ENCODE measurements at places on chromosomes 4 and X.
A peak's percentile ranks its signal among the peaks of the same experiment; 100 is the strongest.

DNA sequence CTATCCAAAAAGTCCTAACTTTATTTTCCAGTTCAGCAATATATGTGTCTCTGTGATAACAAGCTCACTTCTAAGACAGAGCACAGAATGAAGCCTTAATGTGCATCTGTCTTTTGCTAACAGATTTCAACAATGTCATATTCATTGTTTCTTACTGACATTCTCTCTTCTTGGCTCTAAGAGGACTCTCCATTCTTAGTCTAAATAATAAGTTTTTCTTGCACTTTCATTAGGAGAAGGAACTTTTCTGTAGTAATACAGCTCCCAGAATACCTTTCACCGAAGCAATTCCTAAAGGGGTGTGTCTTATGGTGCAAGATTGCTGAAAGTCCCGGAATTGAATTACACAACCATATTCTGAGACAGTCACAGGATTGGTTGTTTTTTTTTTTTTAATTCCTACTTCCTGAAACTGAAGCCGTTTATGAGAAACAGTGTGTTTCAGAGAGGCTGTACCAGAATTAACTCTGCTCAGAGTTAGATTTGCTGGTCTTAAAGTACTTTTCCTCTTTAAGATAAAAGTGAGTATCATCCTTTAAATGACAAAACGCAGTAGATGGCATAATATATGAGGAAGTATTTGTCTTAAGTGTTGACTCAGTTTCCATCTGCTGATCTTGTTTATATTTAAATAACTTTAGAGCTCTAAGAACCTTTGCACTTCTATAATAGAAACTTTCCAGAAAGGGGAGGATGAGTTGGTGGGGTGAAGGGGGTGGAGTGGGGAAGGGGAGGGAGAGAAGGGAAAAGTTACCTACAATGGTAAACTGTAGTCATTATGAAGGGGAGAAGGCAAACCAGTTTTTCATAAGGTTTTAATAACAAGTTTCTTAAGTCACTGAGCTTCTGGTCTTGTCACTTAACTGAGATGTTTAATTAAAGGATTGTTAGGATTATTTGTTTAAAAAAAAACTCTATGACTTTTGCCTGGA is at the start of gene ALPK1:
TSS of gene ALPK1 (plus strand) at position 421 of the 932 bp plus-strand sequence.
- H3K4me1 ChIP-seq = no peaks in the 10 kb centered on the region
- H3K27ac ChIP-seq = peak within 1 kb of the TSS; percentile 81
- no peaks in the 10 kb centered on the region for H3K27me3 ChIP-seq
- peak within 1 kb of the TSS; percentile 85 for H3K4me3 ChIP-seq

DNA sequence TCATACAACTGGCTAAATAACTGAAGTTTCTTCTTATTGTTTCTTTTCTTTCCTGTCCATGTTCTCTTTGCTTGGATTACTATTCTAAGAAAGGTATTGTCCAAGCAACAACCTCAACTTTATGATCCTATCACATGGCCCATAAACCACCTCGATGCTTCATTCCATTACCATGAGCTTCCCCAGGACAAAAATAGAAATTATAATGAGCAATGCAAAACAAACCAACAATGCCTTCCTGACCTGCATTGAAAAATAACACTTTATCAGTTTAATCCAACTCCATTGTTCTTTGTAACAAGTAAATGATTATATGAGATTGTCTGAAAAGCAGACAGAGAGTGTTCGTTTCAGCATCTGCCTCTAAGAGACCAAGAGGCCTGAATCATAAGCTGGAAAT is 148.8 kb downstream of the HS6ST2 start:
- no peak overlapping the region for H3K27ac ChIP-seq
- DNase-seq = no peak
- no peak overlapping the region for H3K4me3 ChIP-seq

GRCh38 chrX:129553619-129554288 is 13.7 kb downstream of the OCRL start:
- no peak overlapping the region for H3K27ac ChIP-seq
- H3K36me3 ChIP-seq = no peaks in the 10 kb centered on the region
- no peak for DNase-seq
- no peak overlapping the region for H3K4me3 ChIP-seq

GRCh38 chr4:37437163-37437562 is 192.6 kb downstream of the NWD2 start:
- no peak for DNase-seq
- H3K27me3 ChIP-seq = no peaks in the 10 kb centered on the region
- H3K27ac ChIP-seq = no peak overlapping the region
- H3K4me1 ChIP-seq = no peaks in the 10 kb centered on the region
- no peak overlapping the region for H3K4me3 ChIP-seq
- no peaks in the 10 kb centered on the region for H3K36me3 ChIP-seq

GRCh38 chr4:101135371-101136010 is 211.8 kb downstream of the PPP3CA start:
- no peaks in the 10 kb centered on the region for H3K36me3 ChIP-seq
- H3K27ac ChIP-seq = no peak overlapping the region
- no peaks in the 10 kb centered on the region for H3K4me1 ChIP-seq
- no peak for DNase-seq
- peak overlapping the region; percentile 31 for H3K4me3 ChIP-seq

- DNase-seq = no peak
- H3K36me3 ChIP-seq = no peaks in the 10 kb centered on the region
- H3K4me3 ChIP-seq = no peak overlapping the region
- no peaks in the 10 kb centered on the region for H3K4me1 ChIP-seq
- H3K27ac ChIP-seq = no peak overlapping the region
- H3K27me3 ChIP-seq = no peaks in the 10 kb centered on the region
Observed at GRCh38 chr4:84215217-84215616, 283.9 kb downstream of the NKX6-1 start.

DNA sequence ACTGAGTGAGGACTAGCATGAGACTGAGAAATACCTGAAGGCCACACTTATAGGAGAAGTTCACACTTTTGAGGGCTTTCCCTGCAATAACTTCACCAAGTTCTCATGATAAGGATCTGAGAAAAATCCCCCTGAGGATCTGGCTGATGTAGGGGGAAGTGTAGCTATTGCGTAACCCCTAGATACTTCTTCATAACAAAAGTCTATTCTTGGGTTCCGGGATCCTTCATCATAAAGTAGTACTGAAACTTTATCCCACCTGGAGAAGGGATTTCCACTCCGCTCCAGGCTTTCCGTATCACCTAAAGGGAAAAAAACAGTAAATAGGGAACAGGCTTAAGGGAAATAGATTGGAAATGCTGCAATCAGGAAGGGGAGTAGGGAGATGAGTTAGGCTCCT is 13.3 kb downstream of the USP27X start:
- H3K27me3 ChIP-seq = no peaks in the 10 kb centered on the region
- H3K27ac ChIP-seq = no peak overlapping the region
- H3K4me1 ChIP-seq = no peaks in the 10 kb centered on the region
- no peak for DNase-seq
- H3K36me3 ChIP-seq = no peaks in the 10 kb centered on the region

DNA sequence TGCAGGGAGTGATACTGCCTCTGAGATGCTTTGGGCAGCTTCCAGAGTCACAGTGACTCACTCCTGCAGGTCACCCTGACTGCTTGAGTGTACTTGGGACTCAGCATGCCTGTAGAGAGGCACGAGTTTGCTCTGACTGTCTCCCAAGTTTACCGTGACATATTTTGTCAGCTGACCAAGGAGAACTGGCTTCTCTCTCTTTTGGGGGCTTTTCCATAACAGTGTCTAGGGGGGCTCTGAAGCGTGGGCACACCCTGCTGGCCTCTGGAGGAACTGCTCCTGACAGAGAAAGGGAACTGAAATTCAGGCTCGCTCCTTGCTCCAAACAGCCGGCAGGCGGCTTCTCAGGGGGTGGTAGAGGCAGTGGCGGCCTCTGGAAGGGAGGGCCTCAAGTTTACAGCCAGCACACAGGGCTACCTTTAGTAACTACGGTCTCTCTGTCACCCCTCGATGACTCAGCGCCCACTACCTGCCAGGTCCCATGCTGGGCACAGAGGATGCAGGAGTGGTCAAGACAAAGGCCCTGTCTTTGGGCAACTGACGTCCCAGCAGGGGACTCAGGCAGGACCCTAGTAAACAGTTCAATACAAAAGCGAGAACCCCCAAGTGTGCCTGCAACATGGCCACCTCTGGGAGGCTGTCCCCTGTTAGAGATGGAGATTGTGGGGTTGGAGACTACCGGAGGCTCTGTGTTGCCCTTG is 17.8 kb downstream of the ZNF185 start:
- no peak overlapping the region for H3K4me3 ChIP-seq
- DNase-seq = peak; percentile 58
- no peaks in the 10 kb centered on the region for H3K36me3 ChIP-seq
- no peaks in the 10 kb centered on the region for H3K4me1 ChIP-seq

DNA sequence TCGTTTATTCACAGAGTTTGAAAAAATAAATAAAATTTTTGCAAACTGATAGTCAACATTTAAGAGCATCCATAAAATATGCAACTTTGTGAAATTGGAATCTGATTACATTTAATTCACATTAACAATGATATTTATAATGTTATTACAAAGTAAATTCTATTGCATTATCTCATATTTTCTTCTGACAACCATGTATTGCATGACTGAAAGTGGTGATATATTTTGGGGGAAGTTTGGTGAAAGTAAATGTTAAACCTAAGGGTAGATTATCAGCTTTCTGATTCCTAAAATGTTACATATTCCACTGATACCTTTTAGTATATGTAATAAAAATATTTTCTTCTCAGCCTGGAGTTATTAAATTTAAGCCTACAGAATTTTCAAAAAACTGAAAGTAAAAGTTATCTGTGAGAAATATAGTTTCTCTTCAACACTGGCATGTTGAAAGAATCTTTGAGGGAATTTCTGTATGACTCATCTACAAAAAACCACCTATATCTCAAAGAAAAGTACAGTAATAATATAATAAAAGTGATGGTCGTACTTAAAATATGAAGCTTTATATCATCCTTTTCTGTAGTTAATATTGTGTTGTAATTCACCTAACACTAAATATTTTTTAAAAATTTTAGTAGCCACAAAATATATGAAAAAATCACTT is 1179.6 kb upstream of the PCDH7 start:
- DNase-seq = no peak
- no peaks in the 10 kb centered on the region for H3K36me3 ChIP-seq
- H3K27ac ChIP-seq = no peak overlapping the region
- no peaks in the 10 kb centered on the region for H3K27me3 ChIP-seq

DNA sequence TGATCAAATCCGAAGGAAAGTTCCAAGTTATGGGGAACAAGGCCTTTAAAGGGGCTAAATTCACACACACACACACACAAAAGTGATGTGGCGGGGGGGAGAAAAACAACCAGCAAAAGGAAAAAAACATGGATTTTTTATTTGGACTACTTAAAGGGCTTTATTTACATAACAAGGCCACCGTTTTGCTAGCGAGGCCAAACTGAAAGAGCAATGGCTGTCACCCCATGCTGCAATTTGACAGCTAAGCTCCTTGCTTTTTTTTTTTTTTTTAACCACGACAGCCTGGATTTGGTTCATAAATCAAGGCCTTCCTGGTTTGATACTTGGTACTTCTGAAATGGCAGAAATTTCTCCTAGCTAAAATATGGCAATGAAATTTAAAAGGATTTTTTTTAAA is 99.6 kb upstream of the PTCHD1 start:
- H3K36me3 ChIP-seq = no peaks in the 10 kb centered on the region
- H3K27me3 ChIP-seq = no peaks in the 10 kb centered on the region
- DNase-seq = no peak
- no peak overlapping the region for H3K4me3 ChIP-seq

- no peaks in the 10 kb centered on the region for H3K4me1 ChIP-seq
- no peaks in the 10 kb centered on the region for H3K36me3 ChIP-seq
- H3K27me3 ChIP-seq = no peaks in the 10 kb centered on the region
- DNase-seq = peak; percentile 76
- H3K27ac ChIP-seq = no peak overlapping the region
Observed at GRCh38 chrX:140057001-140057411, 91.7 kb upstream of the CXorf66 start.

DNA sequence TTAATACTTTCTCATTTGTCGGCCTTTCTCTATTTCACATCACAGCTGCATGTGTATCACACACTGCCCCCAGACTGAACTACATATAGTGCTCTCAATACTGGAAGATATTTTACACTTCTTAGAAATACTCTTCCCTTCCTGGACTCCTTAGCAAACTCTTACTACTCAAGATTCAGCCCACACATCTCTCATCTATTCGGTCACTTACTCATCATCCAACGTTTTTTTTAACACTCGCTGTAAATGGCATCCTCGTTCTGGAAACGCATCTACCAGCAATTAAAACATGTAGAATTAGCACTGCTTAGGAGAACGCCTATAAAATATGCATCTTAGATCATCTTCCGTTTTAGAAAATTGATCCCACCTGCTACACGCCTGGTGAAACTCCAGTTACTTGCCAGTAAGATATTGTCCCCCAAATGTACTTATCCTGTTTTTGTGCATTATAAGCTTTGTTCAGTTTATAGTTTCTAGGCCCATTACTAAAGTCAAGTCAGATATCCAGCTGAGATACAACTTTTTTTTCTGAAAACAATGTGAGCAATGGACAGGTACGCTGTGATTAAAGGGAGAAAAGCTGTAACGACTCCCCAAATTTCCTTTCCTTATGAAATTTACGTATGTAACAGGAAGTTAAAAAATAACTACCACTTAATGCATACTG is 1.0 kb downstream of the LRP2BP start:
- H3K27ac ChIP-seq = no peak overlapping the region
- no peaks in the 10 kb centered on the region for H3K4me1 ChIP-seq
- H3K36me3 ChIP-seq = no peaks in the 10 kb centered on the region

- H3K4me1 ChIP-seq = no peaks in the 10 kb centered on the region
- DNase-seq = no peak
- no peak overlapping the region for H3K4me3 ChIP-seq
- no peaks in the 10 kb centered on the region for H3K36me3 ChIP-seq
- H3K27me3 ChIP-seq = peaks cover 7% of the 10 kb centered on the region
Observed at GRCh38 chrX:25175743-25176142, 160.0 kb upstream of the ARX start.

DNA sequence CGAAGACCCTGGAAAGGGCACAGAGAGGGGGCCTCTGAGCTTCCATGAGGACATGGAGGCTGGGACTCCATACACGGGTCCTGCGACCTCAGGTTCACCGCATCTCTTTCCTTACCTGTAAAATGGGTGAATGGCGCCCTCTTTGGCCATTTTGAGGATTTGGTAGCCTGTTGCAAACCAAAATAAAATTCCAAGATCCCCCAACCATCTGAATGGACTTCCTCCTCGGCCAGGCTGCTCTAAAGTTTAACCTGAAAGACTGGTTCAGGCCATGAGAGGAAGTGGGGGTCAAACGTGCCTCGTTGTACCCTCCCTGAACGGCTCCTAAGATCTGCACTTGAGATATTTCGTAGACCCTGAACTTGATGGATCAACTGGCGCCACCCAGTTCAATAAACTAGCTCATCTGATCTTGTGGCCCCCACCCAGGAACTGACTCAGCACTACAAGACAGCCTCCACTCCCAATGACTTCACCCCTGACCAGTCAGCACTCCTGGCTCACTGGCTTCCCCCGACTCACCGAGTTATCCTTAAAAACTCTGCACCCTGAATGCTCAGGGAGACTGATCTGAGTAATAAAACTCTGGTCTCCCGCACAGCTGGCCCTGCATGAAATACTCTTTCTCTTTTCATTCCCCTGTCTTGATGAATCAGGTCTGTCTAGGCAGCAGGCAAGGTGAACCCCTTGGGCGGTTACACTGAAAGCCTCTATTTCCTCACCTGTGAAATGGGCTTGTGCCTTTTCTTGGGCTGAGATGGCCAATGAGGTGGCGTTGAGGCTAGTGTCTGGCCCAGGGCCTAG is 32.9 kb upstream of the GPR78 start:
- no peak overlapping the region for H3K27ac ChIP-seq
- no peaks in the 10 kb centered on the region for H3K27me3 ChIP-seq
- no peaks in the 10 kb centered on the region for H3K4me1 ChIP-seq
- DNase-seq = peak; percentile 32

GRCh38 chr4:9867751-9868425 is 86.5 kb downstream of the DRD5 start:
- no peak overlapping the region for H3K27ac ChIP-seq
- no peaks in the 10 kb centered on the region for H3K4me1 ChIP-seq
- H3K4me3 ChIP-seq = no peak overlapping the region
- H3K27me3 ChIP-seq = no peaks in the 10 kb centered on the region
- peak; percentile 83 for DNase-seq
